ENCODE measurements at places on chromosomes 5 and 9.

DNA sequence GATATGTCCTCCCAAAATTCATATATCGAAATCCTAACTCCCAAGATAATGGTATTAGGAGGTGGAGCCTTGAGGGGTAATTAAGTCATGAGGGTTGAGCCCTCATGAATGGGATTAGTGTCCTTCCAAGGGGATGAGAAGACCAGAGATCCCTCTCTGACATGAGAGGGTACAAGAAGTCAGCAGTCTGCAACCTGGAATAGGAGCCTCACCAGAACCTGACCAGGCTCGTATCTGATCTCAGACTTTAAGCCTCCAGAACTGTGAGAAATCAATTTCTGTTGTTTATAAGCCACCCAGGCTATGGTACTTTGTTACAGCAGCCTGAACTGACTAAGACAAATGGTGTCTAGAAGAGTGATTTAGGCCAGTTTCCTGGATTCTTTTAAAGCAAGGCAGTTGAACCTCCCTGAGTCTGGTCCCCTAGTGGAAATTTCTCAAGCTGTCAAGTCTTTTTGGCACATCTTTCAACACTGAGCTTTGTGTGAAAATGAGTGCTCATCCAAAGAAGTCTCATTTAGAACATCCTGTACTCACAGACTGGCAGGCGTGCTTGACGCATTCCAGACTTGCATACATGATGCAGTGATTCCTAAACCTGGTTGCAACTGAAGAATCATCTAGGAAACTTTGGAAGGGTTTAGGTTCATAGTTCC is 254.8 kb upstream of the PPP1R2B start:
- no peak for DNase-seq

GRCh38 chr5:172766287-172767108 is 4.5 kb downstream of the DUSP1 start:
- peak; percentile 59 for DNase-seq

DNA sequence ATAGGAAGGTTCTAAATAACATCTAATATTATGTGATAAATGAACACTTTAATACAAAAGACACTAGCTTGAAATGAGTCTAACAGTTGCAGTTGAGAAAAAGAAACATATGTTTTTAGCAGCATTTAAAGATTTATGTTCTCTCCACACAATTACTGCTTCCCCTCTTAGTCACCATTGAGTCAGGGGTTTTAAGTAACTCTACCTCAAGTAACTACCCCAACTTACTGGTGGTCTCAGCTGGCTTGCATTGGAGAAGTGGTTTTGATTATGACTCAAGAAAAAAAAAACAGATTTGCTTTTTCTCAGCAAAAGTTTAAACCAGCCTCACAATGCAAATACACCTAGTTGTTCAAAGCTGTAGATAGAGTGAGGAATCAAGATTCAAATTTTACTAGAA is 1216.5 kb upstream of the CDH9 start:
- no peak for DNase-seq

GRCh38 chr5:171436804-171437285 is 17.4 kb downstream of the FGF18 start:
- DNase-seq: no peak

- peak; percentile 9 for DNase-seq
Observed at GRCh38 chr5:138180183-138180782, 1.4 kb downstream of the KIF20A start.

DNA sequence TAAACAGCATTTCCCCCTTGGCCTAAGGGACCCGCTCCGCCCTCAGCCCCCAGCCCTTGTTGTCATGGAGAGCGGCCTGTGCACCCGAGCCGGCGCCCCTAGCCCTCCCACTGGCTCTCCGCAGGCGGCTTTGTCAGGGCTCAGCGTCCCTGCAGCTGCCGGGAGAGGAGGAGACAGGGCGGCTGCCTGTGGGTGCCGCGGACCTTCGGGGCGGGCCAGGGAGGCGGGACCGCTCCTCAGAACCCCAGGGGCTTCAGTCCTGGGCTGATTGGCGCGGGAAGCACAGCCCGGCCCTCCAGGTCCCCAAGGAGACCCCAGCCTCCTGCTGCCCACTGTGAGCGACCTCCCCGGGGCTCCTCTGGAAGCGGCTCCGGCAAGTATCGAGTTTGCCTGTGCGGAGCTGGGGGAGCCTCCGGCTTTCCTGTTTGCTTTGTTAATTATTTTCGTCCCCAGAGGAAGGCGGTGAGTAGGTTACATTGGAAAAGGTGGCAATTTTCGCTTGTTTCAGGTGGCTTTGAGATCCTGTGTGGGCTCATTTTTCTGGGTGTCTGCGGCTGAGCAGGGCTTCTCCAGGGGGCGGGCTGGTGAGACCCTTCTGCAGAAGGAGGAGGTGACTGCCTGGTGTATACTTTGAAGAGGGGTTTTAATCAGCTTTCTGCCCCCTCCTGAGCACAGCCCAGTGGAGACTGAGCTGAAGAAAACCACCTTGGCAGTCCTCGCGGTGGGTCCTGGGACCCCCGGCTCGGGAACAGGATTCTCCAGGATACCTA is at the start of gene FGD3:
FGD3 (plus strand) TSS at position 256 of the 770 bp plus-strand sequence. CDS start 28,734 bp downstream, outside the sequence.
- DNase-seq: peak; percentile 44

- no peak for DNase-seq
Observed at GRCh38 chr5:81189875-81190498, 43.1 kb upstream of the CKMT2 start.

DNA sequence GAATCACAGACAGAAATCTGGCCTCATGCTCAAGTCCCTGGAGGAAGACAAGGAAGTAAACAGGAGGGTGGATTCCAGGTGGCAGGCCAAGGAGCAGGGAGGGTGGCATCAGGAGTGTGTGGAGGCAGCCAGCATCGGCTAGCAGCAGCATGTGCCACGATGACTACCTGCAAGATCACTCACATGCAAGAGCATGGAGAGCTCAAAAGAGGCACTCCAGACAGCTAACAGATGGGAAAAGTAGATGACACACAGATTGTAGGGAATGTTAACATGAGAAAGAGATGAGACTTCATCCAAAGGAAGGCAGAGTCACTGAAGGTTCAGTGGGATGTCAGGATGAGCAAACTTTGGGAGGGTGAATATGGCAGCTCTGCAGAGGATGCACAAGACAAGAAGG is 104.3 kb downstream of the SEMA5A start:
- DNase-seq: no peak

DNA sequence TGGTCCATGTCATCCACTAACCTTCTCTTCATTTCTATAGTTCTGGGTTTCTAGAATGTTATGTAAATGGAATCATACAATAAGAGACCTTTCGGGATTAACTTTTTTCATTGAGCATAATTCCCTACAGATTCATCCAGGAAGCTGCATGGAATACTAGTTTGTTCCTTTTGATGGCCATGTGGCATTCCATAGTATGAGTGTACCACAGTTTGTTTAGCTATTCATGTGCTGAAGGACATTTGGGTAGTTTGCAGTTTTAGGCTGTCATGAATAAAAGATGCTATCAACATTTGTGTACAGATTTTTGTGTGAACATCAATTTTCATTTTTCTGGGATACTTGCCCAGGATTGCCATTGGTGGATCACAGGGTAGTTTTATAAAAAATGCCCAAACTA is 6.8 kb upstream of the SPTLC1 start:
- DNase-seq: no peak
